Stimulated activated CD8-positive, alpha-beta memory T cell treated with anti-CD3 and anti-CD28 coated beads, Interleukin-4, amount 100 ng/mL, for 1 hour (primary cell): ENCODE measurements at places on chromosomes 16 and 17.

DNA sequence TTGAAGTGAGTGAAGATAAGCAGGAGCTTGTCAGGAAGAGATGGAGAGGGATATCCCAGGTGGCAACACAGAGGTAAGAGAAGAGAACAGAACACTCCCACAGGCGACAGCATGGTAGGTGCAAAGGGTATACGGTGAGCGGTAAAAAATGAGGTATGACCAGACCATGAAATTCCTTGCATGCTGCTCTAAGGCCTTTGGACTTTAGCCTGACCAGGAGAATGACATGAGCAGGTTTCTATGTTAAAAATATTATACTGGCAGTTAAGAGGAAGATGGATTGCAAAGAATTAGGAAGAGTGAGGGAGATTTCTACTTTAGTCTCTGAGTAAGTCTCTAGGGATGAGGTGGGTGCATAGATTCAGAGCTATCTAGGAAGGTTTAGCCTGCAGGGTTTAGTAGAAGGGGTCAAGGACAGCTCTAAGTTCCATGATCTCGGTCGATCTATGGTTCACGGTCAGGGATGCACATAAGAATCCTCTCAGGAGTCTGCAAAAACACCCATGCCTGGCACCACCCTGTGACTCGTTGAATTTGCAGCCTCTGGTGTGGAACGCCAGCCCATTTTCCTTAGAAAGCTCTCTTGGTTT is 65.7 kb downstream of the HLF start:
- no peak for DNase-seq

DNA sequence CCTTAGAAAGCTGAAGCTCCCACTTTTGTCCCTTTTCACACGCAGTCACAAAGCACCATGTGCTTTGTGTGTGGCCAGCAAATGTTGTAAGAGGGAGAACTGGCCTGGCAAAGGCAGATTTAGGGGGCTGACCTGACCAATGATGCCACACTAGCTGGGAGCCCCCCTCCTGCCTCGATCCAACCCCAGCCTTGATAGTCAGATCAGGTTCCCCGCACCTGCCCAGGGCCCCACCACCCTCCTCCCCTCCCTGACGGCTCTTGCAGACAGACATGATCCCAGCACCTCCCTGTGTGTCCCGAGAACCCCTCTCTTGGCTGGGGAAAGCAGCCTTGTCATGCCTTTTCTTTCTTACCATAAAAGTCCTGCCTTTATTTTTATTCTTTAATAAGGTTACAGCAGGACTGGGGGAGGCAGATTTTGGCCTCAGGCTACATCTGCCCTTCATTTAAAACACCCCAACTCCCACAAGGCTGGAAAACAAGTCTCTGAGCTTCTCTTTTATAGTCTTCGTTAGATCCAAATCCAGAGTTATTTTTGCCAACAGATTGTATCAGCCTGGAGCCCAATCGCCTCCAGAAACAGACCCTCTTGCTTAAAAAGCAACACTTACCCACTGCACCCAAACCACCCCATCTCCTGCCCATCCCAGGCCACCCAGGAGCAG is 201.8 kb upstream of the CDH5 start:
- DNase-seq: no peak

DNA sequence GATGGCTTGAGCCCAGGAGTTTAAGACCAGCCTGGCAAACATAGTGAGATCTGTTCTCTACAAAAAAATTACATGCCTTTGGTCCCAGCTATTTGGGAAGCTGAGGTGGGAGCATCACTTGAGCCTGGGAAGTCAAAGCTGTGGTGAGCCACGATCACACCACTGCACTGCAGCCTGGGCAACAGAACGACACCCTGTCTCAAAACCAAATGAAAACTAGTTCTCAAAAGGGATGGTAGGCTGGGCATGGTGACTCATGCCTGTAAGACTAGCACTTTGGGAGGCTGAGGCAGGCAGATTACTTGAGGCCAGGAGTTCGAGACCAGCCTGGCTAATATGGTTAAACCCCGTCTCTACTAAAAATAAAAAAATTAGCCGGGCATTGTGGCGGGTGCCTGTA is 31.1 kb downstream of the PPM1D start:
- no peak for DNase-seq

DNA sequence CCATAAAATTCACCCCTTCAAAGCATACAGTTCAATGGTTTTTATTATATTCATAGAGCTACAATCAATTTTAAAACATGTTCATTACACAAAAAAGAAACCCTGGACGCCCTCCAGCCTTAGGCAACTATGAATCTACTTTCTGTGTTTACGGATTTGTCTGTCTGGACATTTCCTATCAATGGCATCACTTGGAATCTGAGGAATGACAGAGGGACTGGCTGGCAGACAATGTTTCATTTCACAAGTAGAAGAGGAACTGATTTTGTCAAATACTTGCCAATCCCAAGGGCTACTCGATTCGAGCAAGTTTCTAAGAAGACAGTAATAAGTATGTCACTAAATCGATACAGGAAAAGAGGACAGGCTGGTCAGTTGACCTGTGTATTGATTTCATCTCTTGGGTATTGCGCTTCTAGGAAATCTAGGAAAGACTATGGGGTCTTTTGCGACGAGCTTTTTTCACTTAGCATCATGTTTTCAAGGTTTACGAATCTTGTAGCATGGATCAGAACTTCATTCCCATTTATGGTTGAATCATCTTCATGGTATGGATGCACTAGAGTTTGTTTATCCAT is 56.6 kb downstream of the RGS9 start:
- no peak for DNase-seq

DNA sequence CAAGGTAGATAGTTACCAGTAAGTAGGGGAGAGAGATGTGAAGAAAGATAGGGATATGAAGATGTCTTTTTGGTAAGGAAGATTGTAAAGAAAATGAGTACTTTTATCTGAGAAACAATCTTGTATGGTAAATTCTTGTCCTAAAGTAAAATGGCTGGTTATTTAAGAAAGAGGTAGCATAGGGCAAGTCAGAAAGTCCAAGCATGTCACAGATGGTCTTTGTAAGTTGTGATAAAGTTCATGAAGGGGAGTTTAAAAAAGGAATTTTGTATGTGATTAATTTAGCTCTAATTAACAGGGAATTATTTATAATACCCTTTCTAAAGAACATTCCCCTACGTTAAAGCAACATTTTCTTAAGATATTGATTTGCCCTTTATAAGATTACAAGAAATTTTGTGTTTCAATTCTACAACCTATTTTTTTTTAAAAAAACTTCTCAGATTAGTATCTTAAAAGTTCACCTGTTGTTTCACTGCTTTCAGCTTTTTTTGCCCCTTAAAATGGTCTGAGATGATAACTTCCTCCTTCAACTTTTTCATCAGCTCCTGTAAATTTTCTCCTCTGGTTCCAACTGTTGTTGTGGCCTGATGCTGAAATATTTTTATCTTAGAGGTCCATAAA is 16.2 kb upstream of the CPHXL start:
- no peak for DNase-seq
